Epithelial cell of prostate (primary cell): ENCODE measurements at places on chromosomes 5 and 9.
A peak's percentile ranks its signal among the peaks of the same experiment; 100 is the strongest.

DNA sequence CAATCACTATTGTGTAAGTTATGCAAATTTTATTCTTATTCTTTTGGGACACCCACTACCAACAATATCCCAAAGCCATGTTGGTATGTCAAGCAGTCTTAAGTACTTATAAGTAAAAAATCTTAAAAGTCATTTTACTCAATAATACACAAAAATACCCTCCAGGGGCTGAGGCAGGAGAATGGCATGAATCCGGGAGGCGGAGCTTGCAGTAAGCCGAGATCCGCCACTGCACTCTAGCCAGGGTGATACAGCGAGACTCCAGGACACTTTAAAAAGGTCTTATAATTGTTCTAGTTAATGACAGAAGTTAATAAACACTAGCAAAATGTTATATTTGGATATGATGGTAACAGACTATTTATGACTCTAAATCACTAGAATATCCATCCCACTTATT lies 16.8 kb downstream of the CLINT1 start:
- no peak for DNase-seq

GRCh38 chr9:136740971-136741882 lies 1.5 kb downstream of the LCN10 start:
- DNase-seq, result no peak

DNA sequence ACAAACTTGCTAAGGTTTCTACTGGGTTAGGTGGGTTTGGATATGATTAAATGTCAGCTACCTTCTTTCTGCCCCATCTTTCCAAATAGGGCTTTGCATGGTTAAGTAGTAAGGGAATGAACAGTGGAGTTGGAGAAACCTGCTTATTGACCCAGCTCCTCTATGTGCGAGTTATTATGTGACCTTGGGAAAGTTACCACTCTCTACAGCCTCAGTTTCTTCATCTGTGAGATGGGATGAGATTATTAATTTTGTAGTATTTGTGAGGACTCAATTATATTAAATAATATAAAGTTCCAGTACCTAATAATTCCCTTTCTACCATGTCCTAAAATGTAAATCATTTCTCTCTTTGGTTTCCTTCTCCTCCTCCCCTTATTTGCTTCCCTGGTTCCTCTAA lies 123.4 kb downstream of the GDNF start:
- DNase-seq, result no peak

GRCh38 chr5:77972469-77973252 lies 196.5 kb upstream of the TBCA start:
- no peak for DNase-seq

GRCh38 chr5:150256410-150257064 lies 33.0 kb downstream of the CAMK2A start:
- DNase-seq, result no peak

GRCh38 chr5:122515709-122516431 lies 203.8 kb downstream of the SNCAIP start:
- peak; percentile 26 for DNase-seq

DNA sequence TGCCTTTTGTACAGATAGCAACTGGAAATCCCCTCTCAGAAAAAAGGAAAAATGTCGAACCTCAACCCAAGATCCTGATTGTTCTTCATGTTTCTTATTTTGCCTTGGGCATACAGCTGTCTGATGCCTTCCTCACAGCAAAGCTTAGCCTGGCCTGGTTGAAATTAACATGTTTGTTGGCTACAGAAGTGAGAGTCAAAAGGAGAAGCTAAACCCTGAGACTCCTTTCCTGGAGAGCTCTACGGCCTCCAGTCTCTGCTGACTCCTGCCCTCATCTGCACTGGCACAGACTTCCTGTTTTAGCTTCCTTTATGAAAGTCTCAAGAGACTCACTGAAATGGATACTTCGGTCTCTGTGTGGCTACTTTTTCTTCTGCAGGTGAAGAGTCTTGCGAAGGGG lies 186.7 kb downstream of the PARP8 start:
- DNase-seq, result no peak

DNA sequence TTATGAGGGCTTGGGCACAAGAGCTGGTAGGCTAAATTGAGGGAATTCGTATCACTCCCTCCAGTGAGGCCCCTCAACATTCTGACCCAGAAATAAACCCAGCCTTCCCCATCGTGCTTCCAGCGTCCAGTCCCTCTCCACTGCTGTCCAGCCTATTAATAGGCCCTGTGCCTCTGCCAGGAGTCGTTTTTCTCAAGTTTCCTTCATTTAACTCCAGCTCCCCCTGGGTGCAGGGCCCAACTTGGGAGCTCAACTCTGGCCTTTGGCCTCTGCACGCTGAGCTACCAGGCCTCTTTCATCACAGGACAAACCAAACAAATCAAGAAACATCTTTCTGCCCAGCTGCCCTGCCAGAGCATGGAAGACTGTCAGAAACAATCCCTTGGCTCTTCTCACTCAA lies 10.0 kb downstream of the HBEGF start:
- no peak for DNase-seq
